NAMALWA (cell line): ENCODE measurements at places on chromosomes 3 and 15.
A peak's percentile ranks its signal among the peaks of the same experiment; 100 is the strongest.

DNA sequence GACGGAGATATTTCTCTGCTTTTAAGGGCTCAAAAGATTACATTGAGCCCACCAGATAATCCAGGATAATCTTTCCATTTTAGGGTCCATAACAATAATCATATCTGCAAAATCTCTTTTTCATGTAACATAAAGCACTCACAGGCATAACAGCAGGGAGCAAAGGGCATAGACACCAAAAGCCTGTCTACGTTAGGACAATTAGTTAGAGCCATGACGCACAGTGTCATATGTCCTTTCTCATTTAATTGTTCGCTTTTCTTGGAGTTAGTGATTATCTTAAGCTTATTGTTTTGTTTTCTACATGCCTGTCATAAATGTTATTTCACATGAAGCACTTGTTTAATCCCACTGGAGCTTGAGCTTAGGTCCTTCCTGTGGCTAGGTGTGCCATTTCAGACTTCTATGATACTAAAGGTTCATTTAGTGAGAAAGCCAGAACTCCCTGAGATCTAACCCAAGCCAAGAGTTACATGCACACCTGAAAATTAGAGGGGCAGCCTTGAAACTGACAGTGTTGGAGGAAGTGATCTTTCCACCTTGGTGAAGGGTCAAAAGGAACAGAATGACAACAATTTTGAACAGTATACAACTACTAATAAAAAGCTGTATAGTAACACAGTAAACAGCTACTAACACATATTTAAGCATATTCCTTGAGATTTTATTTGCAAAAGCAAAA, 11.7 kb upstream of the HHATL start:
- no peak for DNase-seq

DNA sequence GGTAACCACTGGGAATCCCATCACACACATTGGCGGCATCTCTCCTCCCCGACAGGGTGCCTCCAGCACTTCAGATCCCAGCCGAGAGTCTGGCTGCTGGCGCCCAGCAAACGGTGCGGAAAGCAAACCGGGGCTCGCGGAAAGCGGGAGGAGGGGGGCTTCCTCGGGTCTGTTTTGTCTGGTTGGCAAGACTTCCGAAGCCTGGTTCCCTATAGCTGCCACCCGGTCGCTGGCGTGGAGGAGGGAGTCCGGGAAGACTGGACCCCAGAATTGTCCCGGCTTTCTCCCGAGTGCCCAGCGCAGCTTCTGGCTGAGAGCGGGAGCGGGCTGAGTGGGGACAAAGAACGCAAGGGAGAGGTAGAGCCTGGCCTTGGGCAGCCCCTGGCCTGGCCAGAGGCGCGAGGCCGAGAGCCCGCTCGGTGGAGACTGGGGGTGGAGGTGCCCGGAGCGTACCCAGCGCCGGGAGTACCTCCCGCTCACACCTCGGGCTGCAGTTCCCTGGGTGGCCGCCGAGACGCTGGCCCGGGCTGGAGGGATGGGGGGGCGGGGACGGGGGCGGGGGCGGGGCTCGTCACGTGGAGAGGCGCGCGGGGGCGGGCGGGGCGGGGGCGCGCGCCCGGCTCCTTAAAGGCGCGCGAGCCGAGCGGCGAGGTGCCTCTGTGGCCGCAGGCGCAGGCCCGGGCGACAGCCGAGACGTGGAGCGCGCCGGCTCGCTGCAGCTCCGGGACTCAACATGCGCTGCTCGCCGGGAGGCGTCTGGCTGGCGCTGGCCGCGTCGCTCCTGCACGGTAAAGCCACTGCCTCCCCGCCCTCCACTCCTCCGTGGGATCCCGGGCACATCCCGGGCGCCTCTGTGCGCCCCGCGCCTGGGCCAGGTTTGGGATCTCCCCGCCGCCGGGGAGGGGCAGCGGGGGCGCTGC, at the start of gene CHRNA7:
TSS of gene CHRNA7 (plus strand) at position 654 of the 920 bp plus-strand sequence. CDS start at position 734, 80 bp downstream.
- DNase-seq: no peak

- DNase-seq: no peak
Measured at GRCh38 chr15:100780208-100780800, 99.3 kb upstream of the ALDH1A3 start.

DNA sequence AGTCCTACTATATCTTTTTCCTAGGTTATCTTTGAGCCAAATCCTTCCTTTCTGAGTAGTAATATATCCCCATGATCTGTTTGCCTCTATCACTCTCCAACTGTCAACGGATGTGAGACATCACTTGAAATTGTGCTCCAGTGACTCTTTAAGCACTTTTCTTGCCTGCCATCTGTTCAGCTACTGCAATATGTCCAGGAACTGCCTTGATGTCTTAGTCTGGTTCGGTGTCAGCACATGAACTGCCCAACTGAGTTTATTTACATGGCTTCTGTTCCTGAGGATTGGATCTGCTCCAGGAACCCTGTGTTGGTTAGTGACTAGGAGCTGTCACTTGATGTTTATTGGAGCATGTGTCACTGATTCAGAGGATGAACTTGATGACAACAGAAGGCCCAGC, 116.5 kb downstream of the SLC9A9 start:
- DNase-seq: no peak

GRCh38 chr3:161893972-161894371, 397.4 kb downstream of the OTOL1 start:
- DNase-seq: no peak

- DNase-seq: peak; percentile 35
Measured at GRCh38 chr3:181921220-181921619, 209.5 kb downstream of the SOX2 start.

GRCh38 chr3:119408243-119408950, 55.0 kb downstream of the TMEM39A start:
- DNase-seq: no peak

GRCh38 chr3:116007000-116007399, 383.7 kb downstream of the GAP43 start:
- no peak for DNase-seq

DNA sequence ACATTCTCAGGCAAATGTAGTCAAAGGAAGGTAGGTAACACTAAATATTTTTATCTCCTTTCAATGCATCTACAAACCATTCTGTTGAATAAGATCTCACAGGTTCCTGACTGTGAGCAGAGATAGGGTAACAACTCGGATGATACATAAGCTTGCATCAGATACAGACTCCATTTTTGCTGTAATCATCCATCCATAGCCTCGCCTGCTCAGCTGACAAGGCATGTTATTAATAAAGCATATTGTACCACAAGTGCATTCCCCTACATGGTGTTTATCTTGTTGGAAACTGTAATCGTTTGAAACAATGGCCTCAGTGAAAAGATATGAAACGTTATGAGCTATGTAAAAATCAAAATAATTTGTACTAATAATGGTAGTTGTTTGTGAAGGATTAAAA, 35.4 kb upstream of the TCF12 start:
- DNase-seq: no peak

GRCh38 chr3:40653001-40653400, 128.2 kb downstream of the ZNF621 start:
- no peak for DNase-seq

GRCh38 chr15:100781061-100781960, 98.3 kb upstream of the ALDH1A3 start:
- no peak for DNase-seq

DNA sequence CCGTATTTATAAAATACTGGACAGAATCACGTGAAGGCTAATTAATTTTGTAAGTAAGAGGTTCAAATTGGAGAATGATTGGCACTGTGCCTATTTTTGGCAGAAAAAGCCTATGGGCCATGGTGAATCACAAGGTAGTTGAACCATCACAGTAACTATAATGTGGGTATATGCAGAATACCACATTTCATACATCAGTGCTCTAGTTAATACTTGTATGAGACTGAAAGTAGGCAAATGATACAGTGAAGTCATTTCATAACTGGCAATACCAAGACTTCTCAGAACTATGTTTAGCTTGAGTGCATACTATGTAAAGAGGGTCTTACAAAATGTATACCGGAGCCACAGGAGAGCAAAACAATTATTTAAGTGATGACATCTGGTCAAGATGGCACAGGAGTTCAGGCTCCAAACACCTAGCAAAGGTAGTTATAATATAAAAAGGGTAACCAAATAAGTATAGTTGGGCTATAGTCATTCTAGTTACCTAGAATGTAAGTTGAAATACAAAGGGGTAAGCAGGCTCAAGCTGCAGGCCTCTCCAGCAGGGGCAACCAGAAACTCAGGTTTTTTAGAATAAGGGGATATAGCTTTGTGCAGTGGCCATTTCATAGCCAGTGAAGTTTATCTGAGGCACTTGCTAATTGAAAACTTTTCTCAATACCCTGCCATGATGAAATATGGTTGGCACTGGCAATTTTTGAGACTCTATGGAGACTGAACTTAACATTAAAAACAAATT, 19.1 kb downstream of the GPR160 start:
- DNase-seq: peak; percentile 68

GRCh38 chr3:62621925-62622324, 248.6 kb upstream of the FEZF2 start:
- DNase-seq: no peak

- no peak for DNase-seq
Measured at GRCh38 chr15:94887391-94887790, 656.0 kb downstream of the MCTP2 start.

GRCh38 chr15:60576044-60576443, 97.1 kb upstream of the ICE2 start:
- no peak for DNase-seq

DNA sequence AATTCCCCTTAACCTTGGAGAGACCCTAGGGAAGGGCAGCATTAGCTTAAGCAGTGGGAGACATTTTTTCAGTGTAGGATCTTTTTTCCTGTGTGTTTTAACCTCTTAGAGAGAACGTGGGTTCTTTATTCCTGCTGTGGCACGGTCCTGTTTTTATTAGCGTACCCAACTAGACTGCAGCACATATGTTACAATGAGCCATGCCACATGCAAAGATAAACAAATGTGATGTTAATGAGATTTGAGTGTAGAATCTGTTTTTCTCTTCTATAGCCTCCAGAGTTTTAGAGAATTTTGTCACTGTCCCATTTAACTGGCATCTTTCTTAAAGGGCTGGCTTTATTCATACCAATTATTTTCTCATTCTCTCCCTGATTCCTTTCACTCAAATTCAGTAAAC, 347.5 kb downstream of the CNTN4 start:
- DNase-seq: no peak
